ENCODE measurements at places on chromosomes 2 and 18. TPM values are rescaled to one million over a fixed set of nuclear protein-coding genes. Genes with fewer than 3 reads are reported as not detected.

IMPA2 gene
- 128 TPM for polyA plus RNA-seq

FIGN gene
- 9.7 TPM for polyA plus RNA-seq

DLGAP1 gene
- 6.1 TPM for polyA plus RNA-seq

SERPINB4 gene
- not detected for polyA plus RNA-seq

ASPRV1 gene
- 4.7 TPM for polyA plus RNA-seq

Measured in renal cortex interstitium (tissue), 15 donors.